ENCODE measurements at places on chromosomes 3 and 15. TPM values are rescaled to one million over a fixed set of nuclear protein-coding genes. Genes with fewer than 3 reads are reported as not detected.

GXYLT2 gene
- total RNA-seq: 5.6 TPM

USP3 gene
- total RNA-seq: 15.5 TPM

ACKR4 gene
- total RNA-seq: not detected

RTP3 gene
- not detected for total RNA-seq

GHSR gene
- not detected for total RNA-seq

AP3B2 gene
- 25.7 TPM for total RNA-seq

HTR3E gene
- total RNA-seq: not detected

TGM5 gene
- total RNA-seq: not detected

IL20RB gene
- total RNA-seq: 2.6 TPM

C2CD4B gene
- total RNA-seq: 0.73 TPM

APBA2 gene
- 15.5 TPM for total RNA-seq

NR1I2 gene
- 0.28 TPM for total RNA-seq

STRA6 gene
- 7.6 TPM for total RNA-seq

CLRN1 gene
- 0.35 TPM for total RNA-seq

FOXL2NB gene
- total RNA-seq: 7.9 TPM

LXN gene
- total RNA-seq: 4.7 TPM

PRR23E gene
- not detected for total RNA-seq

CCDC191 gene
- total RNA-seq: 0.65 TPM

CIDEC gene
- total RNA-seq: not detected

DZIP1L gene
- 8.3 TPM for total RNA-seq

ALS2CL gene
- total RNA-seq: 4.8 TPM

All from H1 (cell line).